SW 1271 (cell line): ENCODE measurements at places on chromosomes 11 and 22.
A peak's percentile ranks its signal among the peaks of the same experiment; 100 is the strongest.

DNA sequence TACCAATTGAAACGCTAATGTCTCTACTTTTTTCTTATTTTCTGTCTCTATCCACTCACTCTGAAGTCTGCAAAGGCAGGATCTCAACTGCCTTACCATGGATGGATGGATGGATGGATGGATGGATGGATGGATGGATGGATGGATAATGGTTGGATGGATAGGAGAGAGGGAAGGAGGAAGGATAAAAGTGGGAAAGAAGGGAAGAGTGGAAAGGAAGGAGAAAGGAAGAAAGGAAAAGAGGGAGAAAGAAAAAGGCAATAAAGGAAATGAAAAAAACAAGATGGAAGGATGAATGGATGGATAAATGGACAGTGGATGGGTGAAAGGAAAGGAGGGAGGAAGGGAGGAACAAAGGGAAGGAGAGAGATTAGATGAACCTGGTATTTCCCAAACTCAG, 506.0 kb downstream of the MN1 start:
- no peak for DNase-seq

DNA sequence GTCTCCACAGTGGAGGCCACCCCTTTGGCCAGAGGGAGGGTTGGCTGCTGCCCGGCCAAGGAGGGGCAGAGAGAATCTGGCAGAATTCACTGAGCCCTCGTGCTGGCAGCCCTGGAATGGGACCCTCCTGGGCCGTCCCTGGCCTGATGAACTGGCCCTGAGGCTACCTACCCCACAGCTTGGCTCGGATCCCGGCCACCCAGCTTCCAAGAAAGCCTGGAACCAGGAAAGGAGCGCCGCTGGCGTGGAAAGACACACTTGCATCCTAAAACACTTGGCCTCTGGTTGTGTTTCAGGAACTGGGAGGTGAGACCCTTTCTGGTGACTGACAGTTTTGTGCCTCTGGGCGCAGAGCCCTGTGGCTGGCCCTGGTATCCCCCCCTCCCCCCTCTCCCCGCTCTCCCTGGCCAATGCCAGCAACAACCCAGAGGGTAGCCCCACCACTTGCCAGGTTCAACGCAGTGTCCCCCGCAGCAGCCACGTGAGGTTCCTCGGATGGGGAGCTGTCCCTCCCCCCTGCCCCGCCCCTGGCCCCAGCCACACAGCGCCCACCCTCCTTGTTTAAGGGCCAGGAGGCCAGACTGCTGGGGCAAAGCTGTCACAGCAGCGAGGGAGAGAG, 693 bp downstream of the NFAM1 start:
- no peak for DNase-seq

DNA sequence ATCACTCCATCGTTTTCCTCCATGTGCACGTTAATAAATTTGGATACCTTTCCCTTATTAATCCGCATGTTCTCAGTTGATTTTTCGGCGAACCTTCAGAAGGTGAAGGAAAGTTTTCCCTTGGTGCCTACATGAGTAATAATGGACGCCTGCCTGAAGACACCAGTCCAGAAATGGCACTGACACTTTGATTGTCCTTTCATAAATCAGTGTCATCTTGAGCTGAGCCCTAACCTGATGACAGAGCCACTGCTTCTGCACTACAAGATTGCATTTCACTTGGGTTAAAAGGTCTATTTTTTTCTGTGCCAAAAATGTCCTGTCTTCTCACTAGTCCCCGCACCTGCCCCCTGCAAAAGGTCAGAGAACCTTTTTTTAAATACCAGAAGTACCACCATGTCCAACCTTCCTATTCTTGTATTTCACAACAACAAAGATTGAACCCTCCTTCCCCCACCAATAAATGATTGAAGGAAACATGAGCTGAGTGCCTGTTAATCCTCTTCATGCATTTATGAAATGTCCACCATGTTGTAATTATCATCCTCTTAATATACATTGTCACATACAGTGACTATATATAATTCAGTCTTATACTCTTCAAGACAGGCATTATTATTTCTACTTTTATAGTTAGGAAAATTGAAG, 219.9 kb upstream of the UBASH3B start:
- no peak for DNase-seq

- no peak for DNase-seq
These were observed 38.9 kb downstream of the MS4A2 start for GRCh38 chr11:60127311-60127811.

- no peak for DNase-seq
These were observed 526.6 kb upstream of the CADM1 start for GRCh38 chr11:116030697-116031331.

- DNase-seq = no peak
These were observed at the start of gene SYNGR1 for GRCh38 chr22:39349967-39350726. SYNGR1 (plus strand) TSS chr22:39349991; CDS start chr22:39350011, 20 bp downstream.

DNA sequence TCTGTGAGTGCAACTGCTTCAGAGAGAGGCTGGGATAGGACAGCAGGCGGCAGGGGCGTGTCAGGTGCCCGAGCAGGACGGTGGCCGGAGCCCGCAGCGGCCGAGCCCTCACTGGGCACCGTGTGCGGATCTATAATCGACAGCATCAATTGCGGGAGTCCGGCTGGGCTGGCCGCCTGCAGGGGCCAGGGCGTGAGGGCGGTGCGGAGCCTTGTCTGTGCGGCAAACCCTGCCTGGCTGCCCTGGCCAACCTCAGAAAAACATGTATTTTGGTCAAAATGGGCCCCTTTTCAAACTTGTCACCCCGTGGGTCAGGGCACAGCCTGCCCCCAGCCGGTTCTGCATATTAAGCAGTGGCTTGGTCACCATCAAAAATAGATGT, 91.3 kb upstream of the KCNQ1OT1 start:
- no peak for DNase-seq

GRCh38 chr11:133988686-133989410, 32.1 kb upstream of the IGSF9B start:
- DNase-seq = no peak

DNA sequence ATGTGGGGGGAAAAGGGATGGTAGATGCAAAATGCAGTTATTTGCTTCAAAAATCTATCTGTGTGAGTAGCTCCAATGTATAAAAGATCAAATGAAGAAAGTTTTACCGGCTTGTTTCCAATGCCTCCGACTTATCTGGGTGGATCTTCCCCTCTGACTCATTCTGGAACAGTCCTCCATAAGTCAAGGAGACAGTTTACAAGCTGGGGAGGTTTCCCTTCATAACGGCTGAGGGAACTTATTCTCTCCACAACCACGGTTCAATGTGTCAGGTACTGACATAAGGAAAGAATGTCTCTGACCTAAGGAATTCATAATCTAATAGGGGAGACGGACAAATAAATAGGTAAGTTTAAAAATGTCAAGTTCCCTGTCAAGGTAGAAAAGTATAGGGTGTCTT, 49.7 kb upstream of the BIRC3 start:
- DNase-seq = no peak

DNA sequence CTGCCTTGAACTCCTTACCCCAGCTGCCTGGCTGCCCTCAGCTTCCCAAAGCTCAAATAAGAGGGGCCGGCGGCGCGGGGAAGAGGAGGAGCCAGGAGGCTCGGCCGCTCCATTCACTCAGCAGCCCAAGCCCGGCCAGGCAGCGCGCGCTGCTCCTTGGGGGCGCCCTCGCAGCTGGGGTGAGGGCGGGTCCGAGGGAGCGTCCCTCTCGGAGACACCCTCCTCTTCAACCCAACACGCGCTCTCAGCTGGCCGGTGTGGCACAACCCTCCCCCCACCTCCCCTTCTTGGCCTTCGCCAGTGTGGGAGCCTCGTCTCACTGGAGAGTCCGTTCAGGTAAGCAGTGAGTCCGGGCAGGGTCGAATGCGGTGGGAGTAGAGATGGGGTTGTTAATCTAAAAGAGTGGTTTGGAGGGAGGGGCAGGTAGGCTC, at the start of gene WT1:
Gene WT1, minus strand, starts transcription at position 29 of the 431 bp plus-strand sequence.
- no peak for DNase-seq

GRCh38 chr11:3080104-3080503, 22.9 kb upstream of the CARS1 start:
- DNase-seq = no peak

DNA sequence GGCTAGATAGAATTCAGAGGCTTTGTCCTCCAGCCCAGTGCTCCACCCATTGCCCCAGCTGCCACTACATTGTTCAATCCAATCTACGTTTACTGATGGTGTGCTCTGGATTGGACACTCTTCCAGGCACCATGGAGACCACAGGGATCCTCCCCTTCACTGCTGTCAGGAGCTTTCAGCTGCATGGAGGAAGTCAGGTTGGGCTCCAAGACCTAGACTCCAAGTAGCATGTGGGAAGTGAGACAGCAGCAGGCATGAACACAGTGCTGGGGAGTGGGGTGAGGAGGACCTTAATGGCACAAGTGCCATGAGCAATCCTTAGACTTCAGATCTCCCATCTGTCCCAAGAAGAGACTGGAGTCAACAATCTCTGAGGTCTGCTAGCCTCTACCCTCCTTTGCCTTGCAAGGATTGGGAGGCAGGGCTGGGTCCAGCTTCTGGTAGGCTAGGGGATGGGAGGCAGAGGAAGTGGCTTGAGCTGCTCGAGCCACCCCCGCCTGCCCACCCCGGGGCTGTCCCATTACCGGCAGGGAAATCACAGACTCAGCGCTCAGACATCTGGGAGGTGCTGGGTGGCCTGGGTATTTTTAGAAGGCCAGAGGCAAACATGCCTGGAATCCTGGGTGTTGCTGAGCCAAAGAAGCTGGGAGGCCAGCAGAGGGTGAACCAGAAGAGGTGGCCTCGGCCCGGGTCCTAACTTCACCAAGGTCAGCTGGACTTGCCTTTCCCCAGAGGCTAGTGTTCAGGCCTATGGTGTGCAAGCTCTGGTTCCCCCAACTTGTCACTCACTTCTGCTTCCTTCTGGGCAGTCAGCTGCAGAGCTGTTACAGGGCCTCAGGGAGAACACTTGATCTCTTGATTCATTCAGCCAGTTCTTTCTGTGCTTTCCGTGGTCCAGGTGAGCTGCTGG, 15.2 kb upstream of the FCHSD2 start:
- DNase-seq = no peak

- no peak for DNase-seq
These were observed 21.6 kb upstream of the SPINDOC start for GRCh38 chr11:63791495-63792167.

- DNase-seq = no peak
These were observed 12.5 kb downstream of the LRP4 start for GRCh38 chr11:46905806-46906205.

DNA sequence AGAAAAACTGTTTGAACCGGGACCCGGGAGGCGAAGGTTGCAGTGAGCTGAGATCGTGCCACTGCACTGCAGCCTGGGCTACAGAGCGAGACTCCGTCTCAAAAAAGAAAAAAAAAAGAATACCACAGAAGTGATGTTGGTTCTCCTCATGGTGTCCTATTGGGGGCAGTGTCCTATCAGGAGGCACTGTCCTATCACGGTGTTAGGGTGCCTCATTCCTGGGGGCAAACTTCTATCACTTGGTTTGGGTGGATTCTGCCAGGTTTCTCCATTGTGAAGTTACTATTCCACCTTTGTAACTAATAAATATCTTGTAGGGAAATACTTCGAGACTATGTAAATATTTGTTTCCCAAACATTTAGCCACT, 19.6 kb downstream of the PRR14L start:
- no peak for DNase-seq

DNA sequence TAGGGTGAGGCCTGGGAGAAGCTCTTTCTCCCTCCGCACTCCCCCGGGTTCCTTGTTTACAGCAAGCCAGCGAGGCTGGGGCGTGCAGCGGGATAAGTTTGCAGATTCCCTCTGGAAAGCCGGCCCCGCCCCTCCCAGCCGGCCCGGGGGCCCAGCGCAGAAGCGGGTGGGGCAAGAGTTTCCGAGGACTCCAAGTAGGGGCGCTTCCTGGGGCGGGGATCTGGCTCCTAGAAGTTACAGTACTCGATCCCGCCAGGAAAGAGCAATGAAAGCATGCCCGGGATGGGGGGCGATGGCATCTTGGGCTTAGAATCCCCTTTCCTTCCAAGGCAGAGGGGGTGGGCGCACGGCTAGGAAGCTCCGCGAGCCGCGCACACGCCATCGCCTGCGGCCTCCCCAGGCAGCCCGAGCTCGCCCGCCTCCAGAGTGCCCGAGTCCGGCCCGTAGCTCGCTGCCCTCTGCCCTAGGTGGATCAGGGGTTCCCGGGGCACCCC, 385 bp downstream of the TST start:
- peak; percentile 13 for DNase-seq

GRCh38 chr22:46754110-46754799, 8.2 kb upstream of the TBC1D22A start:
- peak; percentile 89 for DNase-seq

- DNase-seq = no peak
These were observed 4.5 kb downstream of the GGT5 start for GRCh38 chr22:24240381-24240780.

DNA sequence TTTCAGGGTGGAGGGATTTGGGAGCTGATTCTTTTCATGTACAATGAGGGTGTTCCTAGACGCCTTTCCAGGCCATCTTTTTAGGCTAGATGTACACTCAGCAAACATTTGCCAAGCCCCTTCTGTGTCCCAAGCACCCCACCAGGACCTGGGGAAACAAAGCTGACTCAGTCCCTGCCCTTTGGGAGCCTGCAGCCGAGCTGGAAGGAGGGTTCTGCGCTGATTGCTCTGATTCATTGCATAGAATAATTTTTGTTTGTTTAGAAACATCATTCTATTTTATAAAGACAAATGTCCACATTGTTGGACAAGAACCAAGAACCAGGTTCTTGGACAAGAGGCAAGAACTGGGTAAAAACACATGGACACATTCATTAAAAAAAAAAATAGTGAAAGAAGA, 16.7 kb downstream of the TP53AIP1 start:
- DNase-seq = no peak

GRCh38 chr11:74460481-74461154, 6.7 kb downstream of the KCNE3 start:
- DNase-seq = no peak

DNA sequence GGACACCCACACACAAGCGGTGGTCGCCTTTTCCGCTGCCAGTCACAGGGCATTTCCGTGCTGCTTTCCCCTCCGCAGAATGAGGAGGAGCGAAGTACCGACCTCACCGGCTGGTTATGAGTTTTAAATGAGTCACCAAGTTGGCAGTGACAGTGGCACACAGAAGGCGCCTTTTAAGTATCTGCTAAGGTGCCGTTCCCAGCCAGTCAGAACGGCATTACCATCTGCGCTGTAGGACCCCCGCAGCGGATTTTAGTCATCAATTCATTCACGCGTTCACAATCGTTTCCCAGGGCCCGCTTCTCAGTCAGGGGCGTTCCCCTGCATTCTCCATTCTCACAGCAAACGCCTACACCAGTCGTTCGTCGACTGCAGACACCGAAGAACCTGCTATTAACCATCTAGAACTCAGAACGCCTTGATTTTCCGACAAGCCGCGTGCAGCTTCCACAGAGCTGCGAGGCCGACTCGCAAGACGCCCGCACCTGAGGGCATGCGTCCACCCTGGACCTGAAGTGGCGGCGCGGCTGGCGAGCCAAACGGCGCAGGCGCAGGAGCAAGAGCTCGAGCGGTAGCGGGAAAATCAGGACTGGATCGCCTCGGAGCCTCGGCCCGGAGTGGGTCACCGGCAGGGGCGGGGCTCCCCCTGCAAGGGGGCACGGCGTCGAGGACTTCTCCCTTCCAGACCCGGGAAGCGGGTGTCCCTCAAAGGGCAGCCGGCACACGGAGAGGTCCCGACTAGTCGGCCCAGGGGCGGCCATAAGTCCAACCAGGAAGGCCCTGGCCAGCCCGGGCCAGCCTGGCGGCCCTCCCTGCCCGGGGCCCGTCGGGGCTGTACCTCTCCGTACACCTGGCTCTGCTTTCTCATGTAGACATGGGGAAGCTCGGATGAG, 642 bp downstream of the CYP2R1 start:
- DNase-seq = peak; percentile 66

- DNase-seq = peak; percentile 43
These were observed 99.9 kb upstream of the FGF3 start for GRCh38 chr11:69918938-69919650.

GRCh38 chr11:120912504-120912903, 111.4 kb upstream of the TBCEL start:
- DNase-seq = peak; percentile 54
